ENCODE measurements at places on chromosomes 12 and 14.
A peak's percentile ranks its signal among the peaks of the same experiment; 100 is the strongest.

GRCh38 chr14:54652188-54652587 lies 85.3 kb downstream of the SAMD4A start:
- no peak for DNase-seq

DNA sequence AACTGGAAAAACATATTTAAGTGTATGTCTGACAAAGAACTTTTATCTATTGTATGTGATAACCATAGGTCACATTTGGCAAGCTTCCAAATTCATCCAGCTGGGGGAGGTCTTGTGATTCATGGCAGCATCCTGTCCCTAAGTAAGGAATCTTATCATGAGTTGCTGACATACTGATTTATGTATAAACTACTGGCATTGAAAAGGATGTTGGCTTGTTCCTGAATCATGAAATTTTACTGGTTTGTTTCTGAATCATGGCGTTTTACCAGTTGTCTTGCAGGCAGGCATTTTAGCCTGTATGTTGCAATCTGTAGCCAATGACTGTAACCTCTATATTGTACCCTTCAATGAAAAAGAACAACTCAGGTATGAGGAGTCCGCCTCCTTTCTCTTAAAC lies 244.8 kb downstream of the IPO8 start:
- DNase-seq, result no peak

DNA sequence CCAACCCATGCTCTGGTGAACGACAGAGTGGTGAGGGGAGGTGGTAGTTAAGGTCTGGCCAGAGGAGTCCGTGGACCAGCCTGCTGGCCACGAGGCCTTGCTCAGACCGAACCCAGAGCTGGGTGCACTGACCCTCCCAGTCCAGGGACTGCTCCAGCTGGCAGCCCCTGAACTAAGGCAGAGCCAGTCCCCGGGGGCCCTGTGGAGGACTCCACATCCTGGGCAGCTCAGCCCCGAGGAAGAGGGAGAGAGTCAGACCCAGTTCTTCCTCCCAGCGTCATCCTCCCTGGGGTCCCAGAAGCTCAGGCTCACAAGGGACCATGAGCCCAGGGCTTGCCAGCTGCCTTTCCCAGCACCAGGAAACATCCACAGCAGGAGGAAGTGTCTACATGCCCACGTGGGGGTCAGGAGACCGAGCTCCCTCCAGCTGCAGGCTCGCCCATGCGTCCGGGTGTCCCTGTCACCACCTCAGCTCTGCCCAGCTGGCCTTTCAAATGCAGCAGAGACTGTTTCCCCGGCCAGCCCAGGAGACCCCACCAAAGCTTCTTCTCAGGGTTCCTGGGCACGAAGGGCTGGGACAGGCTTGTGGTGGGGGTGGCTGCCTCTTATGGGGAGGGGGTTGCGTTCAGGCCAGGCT lies 194.4 kb downstream of the KIF26A start:
- no peak for DNase-seq

- no peak for DNase-seq
These were observed 29.1 kb upstream of the APOF start for GRCh38 chr12:56391721-56392120.

- no peak for DNase-seq
These were observed 336.3 kb downstream of the NOVA1 start for GRCh38 chr14:26261368-26262122.

- no peak for DNase-seq
These were observed 24.2 kb downstream of the TRIM9 start for GRCh38 chr14:51070726-51071125.

GRCh38 chr12:31278832-31279231 lies 47.1 kb downstream of the SINHCAF start:
- no peak for DNase-seq

- no peak for DNase-seq
These were observed 25.0 kb upstream of the SYCP3 start for GRCh38 chr12:101764051-101764792.

DNA sequence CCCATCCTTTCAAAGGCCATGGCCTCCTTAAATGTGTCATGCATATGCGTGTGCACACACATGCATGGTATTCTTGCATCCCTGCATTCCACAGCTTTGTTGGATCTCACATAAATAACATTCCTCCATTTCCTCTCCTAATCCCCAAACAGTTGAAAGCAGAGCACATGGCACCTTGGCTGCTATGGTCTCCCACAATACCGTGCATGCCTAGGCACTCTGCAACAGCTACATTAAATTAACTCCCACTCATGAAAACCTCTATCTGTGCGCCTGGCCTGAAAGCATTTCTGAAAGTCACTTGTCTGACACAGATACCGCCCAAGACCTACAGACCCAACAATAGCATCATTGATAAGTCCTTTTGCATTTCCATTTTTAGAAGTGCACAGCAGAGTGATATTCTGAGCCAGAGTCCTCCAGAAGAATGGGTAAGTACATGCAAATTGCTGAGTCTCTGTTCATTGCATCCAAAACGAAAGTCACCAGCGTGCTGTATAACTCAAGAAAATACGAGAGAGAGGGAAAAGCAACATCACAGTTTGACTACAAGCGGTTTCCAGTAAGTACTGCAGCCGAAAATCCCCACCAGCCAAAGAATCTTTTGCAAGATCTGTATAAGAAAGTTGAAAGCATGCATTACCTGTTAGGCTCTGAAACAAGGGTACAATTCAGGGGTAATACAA lies 436 bp downstream of the ASB2 start:
- DNase-seq, result no peak

DNA sequence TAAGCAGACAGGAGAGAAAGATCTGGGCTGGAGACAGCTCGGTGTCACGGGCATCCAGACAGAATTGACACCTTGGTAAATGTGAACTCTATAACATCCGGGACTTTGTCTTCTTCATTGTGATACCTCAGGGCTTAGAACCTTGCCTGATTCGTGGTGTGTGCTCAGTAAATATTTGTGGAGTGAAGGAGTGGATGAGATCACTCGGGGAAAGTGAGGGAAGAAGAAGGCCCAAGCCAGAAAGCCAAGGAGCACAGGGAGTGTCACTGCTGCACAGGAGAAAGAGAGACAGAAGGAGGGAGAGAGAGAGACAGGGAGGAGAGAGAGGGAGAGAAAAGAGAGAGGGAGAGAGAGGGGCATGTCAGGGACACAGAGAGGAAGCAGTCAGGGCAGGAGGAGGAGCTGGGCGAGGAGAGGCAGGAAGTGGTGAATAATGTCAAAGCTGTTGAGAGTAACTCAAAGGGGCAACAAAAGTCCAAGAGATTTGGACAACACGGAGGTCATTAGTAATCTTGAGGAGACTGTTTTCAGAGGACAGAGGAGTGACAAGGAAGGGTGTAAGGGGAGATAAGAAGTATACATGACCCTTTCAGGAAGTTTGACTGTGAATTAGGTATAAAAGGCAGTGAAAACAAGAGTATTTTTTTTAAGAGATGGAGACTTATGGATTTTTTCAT lies 141.6 kb upstream of the MAX start:
- DNase-seq, result no peak

- peak; percentile 65 for DNase-seq
These were observed 411.9 kb downstream of the FUT8 start for GRCh38 chr14:65824285-65824977.

DNA sequence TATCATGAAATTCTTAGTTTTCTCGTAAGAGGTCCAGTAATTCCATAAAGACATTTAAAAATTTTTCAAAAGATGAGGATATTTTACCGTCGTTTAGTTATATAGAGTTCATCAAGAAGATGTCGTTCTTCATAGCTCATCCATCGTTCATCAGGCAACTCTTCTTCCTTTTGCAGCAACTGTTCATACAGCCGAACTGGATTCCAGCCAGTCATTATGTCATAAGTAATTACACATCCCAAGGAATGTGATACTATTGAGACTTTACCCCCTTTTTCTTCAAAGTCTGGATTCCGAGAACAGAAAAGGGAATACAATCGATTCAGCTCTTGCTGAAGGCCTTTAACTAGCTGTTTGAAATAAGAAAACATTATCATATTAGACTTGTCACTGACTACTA lies 90.3 kb downstream of the DDHD1 start:
- DNase-seq, result no peak

- no peak for DNase-seq
These were observed 1.3 kb downstream of the TRAF3 start for GRCh38 chr14:102778338-102779083.

DNA sequence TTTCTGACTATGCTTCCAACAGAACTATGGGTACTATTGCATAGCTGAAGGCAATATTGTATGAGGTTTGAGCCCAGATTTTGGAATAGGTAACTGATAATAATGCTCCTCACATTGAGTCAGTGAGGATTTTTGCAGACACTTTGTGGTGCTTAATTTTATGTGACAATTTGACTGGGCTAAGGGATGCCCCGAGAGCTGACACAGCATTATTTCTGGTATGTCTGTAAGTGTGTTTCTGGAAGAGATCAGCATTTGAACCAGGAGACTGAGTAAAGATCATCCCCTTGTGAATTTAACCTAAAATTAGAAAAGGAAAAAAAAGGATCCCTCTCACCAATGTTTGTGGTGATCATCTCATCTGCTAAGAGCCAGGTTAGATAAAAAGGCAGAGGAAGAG lies 404.9 kb downstream of the AEBP2 start:
- no peak for DNase-seq

GRCh38 chr12:107014055-107014454 lies 27.1 kb upstream of the MTERF2 start:
- no peak for DNase-seq

DNA sequence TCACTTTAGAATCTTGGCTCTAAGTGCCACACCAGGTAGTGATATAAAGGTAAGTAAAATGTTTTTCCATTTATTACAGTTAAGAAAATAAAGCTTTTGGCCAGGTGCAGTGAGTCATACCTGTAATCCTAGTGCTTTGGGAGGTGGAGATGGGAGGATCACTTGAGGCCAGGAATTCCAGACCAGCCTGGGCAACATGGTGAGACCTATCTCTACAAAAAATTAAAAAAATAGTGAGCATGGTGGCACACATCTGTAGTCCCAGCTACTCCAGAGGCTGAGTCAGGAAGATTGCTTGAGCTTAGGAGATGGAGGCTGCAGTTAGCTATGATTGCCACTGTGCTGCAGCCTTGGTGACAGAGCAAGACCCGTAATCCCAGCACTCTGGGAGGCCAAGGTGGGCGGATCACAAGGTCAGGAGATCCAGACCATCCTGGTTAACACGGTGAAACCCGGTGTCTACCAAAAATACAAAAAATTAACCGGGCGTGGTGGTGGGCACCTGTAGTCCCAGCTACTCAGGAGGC lies 5.0 kb downstream of the FANCM start:
- DNase-seq, result no peak

GRCh38 chr14:35287431-35288013 lies 4.7 kb upstream of the PSMA6 start:
- no peak for DNase-seq

GRCh38 chr14:60684203-60684602 lies 34.9 kb upstream of the SIX1 start:
- DNase-seq, result no peak

DNA sequence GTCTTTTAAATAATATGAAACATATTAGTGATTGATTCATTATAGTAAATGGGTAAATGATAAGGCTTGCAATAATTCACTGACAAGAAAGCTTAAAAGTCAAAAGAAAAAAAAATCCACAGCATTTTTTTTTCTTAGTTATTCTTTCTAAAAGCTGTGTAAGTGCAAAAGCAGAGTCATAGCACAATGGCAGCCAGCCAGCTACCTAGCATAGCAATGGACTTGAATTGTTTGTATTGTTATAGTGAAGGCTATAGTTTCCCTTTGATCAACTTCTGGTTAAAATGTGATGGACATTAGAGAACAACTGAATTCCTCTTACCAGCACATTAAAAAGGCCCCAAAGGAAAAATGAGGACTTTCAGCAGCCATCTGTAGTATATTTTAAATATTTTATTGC lies 232.1 kb downstream of the NAV3 start:
- no peak for DNase-seq

DNA sequence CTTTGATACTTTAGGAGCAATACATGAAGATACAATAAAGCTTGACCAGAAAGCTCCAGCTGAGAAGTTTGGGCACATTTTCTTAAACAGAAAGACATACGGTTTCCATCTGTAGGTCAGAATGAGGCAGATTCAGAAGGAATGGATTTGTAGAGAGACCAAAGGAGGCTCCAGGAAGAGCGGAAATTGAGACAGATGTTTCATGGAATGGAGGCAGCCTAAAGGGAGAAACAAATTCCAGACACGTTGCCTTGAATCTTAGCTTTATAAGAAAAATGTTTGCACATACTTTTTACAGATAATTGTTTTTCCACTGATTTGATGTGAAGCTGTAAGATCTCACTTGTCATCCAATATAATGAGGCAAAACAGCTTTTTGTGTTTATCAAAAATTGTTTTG lies 24.8 kb downstream of the EPYC start:
- no peak for DNase-seq

DNA sequence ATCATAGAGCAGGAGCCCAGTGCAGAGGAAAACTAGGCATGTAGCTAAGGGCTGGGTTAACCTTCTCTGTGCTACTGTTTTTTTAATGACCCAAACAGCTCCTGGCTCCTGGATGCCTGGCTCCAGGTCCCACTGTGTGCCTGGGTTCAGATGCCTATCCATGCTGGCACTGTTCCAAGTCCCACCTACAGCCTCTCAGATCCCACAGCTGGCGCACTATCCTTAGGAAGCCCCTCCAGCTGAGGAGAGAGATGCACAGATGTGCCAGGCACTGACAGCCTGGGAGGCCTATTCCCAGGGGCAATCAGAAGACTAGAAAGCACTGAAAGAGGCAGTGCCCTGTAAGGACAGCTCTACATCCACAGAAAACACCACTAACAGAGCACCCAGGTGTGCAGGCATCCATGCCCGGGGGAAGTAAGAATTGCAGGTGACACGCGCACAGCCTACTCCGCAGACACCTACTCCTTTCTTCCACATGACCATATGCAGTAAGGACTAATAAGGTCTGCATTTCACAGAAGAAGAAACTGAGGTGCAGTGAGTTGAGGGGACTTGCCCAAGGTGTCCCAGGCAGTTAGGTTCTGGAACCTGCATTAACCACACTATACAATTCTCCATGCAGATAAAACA lies 51.2 kb downstream of the PITPNM2 start:
- DNase-seq, result peak; percentile 44

DNA sequence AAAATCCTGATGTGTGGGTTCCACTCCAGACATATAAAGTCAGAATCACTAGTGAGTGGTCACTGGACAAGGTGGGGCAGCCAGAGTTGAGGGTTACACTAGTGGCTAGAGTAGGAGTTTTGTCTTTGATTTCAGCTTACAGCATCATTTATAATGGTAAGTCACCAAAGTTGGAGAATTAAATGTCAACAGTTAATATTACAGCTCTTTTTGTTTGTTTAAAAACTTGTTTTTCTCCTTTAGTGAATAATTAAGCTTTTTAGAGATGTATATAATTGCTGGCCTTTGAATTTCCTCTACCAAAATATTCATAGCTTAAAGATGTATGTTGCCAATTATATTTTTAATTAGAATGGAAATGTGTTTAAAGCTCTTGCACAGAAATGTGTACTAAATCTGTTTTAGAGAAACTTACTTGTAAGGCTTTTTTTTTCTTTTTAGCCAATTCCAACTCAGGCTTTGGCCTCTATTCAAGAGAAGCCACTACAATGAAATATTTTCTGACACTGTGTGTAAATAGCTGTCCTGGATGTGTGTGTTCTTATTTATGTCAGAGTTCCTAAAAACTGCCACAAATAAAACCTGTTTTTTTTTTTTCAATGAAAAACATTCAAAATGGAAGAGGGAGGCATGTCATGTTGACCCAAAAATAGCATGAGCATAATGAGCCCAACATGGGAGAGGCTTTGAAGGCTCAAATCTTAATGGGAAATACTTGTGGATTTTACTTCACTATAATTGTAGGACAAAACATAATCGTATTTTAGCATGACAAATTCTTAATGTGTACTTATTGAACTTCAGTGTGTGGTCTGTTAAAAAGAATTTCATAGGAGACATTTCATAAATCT lies 92.2 kb downstream of the TBC1D30 start:
- DNase-seq, result no peak

GRCh38 chr12:178829-179109 lies 35.2 kb downstream of the SLC6A12 start:
- DNase-seq, result no peak

Measured in glutamatergic neuron (in vitro differentiated cells).